ENCODE measurements at places on chromosomes 6 and 20.

DNA sequence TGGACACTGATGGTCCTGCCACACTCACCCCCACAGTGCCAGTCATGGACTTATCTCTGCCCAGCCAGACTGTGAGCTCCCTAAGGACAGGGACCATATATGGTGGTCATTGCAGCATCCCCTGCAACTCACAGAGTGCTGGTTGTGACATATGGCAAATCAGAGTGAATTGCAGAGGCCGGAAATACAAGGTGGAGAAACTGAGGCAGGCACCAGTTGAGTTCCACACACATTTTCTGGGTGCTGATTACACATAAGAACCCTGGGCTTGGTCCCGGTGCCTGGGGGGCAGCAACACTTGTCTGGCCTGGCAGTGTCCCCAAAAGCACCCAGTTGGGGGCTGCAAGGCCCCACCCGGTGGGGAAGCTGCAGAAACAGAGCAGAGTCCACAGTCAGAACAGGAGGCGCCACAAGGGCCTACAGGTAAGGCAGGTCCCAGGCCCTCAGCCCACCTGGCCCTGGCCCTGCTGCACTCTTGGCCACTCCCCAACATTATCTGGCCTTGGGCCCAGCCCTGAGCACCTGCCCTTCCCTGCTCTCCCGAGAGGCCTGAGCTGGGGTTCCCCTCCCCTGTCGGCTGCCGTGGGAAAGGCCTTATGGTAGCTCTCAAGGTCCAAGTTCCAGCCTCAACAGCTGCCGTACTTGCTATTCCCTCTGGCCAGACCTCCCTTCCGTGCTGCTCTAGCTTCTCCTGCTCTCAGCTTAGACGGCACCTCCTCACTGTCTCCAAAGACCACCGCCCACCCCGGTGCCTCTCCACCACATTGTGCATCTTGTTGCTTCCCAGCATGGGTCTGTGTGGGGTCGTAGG is 140.8 kb upstream of the PTPN1 start:
- peak; percentile 90 for DNase-seq

- no peak for DNase-seq
Measured at GRCh38 chr6:128598571-128598970, 78.2 kb upstream of the PTPRK start.

DNA sequence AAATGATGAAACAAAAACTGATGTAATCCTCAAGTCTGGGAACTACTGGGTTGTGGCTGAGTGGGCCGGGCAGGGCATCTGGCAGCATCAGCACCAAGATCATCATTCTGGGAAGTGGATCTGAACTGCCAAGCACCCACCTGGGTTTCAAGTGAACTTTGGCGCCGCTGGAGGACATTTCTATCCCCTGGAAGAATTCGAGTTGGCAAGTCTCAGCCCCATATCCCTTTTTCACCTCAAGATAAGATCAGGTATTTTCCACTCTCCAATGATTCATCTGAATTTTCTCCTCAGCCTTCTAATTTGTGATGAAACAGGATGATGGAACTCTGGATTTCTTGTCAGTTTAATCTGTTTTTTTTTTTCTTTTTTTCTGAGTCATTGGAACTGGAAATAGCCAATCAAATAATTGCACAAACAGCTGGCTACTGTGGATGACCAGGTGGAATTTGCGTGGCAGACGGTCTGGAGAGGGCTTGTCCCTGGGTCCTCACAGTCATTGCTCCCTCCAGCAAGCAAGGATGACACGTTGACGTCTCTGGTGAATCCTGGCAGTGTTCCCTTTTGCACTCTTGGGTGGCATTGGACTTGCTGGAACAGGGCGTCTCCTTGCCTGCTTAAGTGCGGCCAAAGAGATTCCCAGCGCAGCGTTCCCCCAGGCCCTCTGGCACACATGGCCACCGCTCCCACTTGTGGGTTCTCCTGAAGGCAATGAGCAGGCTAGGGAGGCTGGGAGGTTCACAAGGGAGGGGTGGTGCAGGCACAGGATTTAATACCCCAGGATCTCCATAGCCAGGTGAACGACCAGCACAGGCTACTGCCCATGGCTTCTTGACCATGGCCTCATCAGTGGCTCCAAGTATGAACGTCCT is 80.4 kb downstream of the DHX35 start:
- DNase-seq, result no peak

DNA sequence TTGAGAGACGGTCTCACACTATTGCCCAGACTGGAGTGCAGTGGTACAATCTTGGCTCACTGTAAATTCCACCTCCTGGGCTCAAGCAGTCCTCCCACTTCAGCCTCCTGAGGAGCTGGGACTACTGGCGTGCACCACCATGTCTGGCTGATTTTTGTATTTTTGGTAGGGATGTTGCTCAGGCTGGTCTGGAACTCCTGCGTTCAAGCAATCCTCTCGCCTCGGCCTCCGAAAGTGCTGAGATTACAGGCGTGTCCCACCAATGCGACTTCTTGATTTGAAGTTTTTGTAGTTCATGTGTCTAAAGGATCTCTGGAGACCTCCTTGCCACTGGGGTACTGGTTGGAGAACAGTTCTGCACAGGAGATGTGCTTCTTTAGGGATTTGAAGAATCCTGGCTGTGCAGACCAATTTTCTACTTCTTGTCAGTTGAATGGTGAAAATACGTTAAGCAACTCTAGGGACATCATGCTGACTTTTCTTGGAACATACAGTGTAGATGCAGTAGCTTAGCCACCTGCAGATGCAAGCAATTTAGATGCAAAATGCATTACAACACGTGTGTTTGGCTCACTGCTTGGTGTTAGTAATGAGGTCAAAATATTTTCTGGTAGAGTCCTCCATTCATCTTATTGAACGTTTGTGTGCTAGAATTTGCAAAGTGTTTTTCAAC is 28.2 kb downstream of the SYTL3 start:
- DNase-seq, result no peak

DNA sequence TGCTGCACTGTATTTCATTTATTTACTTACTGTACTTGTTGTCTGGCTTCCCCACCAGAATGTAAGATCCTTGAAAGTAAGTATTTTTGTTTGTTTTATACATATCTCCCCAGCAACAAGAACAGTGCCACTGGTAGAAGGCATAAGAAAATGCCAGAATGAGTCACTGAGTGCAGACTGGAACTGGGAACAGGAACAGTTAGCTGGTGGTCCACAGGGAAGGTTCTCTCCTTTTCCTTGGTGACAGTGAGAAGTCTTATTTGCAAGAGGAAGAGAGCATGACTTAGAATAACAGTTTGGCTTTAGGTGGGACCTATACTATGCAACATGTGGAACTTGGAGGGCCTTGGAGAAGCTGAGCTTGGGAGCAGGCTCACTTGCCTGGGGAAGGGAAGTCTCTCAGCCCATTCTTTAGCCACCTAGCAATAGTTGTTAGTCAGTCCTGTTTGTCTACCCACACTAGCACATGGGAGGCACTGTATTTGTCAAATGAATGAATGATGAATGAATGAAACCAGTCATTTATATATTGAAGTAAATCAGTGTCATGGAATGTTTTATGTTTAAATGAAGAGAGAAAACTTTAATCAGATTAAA is 203.5 kb downstream of the KCNQ5 start:
- no peak for DNase-seq

DNA sequence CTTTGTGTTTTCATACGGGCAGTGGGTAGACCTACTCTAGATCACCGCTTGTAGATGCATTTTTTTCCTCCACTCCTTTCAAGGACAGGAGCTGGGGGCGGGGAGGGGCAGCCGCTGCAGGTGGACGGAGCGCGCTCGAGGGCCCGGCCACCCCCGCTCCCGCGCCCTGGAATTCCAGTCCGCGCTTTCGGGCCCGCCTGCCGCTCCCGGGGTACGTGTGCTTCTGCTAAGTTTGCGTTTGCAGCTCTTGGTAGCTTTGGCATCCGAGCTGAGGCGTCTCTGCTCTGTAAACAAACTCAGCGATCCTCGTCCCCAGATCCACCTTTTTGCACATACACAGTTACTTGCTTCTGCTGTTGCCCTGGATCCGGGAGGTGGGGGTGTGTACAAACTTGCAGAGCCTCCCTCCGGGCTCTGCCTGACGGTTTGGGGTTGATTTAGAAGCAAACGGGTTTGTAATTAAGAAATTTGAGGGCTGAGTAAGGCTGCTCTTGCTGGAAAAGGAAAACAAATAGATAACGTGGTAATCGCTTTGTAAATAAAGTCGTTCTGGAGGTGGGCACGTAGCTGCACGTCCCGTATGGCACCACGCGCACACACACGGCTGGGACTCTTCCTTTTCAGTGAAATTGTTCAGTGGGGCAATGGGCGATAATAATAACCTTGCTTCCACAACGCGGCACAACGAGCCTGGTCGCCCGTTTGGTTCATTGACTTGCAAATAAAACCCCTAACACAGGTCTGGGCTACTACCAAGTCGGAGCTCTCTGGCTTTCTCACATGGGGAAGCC is 973 bp upstream of the CITED2 start:
- peak; percentile 95 for DNase-seq

- DNase-seq, result no peak
Measured at GRCh38 chr20:59508729-59509128, 95.6 kb upstream of the PHACTR3 start.

GRCh38 chr20:37749620-37750403 is 56.0 kb downstream of the CTNNBL1 start:
- DNase-seq, result no peak

GRCh38 chr6:150600301-150601017 is 774 bp downstream of the PLEKHG1 start:
- DNase-seq, result peak; percentile 76

DNA sequence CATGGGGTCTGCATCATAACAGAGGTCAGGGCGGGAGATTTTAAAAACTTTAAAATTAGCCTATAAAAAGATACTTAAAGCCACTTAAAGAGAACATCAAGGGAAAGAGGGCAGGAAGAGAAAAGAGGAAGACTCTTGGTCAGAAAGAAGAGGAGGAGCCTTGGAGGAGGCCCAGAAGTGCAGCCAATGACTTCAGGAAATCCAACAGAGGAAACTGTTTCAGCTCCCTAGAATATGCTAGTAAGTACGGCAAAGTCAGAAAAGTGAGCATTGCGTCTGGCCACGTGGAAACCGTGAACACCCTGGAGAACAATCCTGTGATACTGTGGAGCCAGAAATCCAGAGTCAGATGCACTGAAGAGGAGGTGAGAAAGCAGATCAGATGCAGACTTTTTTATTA is 22.5 kb upstream of the NHSL1 start:
- no peak for DNase-seq

DNA sequence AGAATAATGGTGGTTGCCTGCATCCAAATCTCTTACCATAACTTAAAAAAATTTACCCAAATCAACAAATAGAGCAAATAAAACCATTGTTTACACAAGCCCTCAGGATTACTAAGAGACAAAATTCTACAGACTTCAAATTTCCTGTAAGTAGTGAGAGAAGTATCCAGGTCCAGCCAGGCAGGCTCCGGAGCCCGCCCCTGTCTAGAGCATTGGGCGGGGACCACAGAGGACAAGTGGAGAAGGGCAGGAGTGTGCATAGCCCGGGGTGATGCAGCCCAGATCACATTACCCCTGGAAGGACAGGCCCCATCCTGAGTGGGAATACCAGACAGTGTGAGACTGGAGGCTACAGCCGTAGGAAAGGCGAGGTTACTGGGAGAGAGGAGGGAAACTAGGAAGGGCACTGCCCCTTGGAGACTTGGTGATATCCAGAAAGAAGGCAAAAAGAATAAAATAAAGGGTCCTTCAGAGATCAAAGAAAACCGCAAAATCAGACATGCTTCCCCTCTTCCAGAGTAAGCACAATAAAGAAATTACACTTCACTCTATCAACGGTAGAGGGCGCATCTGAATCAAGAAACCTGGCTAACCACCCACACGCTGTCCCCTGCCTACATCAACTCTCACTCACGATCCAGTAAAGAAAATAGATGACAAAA is 26.6 kb downstream of the RIN2 start:
- DNase-seq, result peak; percentile 53

Data from upper lobe of left lung (tissue), 6 donors.